ENCODE measurements at places on chromosomes 6 and 20.

DNA sequence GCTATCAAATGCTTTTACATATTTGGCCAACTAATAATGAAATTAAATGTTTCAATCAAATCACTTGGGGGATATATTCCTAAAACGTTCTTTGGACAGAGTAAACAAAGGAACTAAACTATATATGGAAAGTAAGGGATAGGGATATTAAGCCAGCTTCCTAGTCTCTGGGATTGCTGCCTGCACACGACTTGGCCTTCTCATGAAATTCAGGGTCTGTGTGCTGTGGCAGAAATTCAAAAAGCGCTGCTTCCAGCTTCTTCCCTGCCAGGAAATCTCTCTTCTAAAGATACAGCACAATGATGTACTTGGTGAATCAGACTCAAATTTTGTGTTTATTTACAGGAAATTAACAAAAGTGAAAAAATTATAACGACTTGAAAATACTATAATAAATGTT, 206.3 kb upstream of the RAB32 start:
- no peak for DNase-seq

DNA sequence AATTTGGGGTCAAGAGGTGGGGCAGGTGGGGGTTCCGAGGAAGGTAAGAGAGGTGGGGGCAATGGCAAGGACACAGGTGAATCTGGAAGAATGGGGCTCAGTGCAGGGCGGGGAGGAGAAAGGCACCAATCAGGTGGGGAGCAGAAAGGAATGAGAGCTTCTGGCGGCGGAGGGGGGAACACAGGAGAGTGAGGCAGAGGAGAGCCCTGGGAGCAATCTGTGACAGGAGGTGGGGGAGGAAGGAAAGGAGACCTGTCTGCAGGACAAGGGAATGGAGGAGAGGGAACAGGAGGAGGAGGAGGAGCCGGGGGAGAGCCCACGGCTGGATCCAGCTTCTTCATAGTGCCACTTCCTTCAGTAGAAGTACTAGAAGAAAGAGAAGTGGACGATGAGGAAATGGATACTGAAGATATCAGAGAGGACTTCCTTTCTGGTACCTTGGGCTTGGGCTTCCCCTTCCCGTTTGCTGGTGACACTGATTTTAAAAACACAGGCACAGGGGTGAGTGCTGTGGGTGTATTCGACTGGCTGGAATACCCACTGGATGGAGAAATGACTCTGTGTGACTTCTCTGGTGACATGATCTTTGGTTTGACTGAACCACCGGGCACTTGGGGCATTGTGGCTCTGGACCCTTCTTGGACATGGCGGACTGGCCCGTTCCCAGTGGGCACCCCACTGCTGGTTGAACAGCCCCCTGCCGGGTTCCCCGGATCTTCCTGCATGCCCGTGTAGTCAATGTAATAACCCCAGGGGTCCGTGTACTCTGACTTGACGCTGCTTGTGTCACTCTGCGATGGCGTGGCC, 27.4 kb downstream of the HEBP2 start:
- no peak for DNase-seq

DNA sequence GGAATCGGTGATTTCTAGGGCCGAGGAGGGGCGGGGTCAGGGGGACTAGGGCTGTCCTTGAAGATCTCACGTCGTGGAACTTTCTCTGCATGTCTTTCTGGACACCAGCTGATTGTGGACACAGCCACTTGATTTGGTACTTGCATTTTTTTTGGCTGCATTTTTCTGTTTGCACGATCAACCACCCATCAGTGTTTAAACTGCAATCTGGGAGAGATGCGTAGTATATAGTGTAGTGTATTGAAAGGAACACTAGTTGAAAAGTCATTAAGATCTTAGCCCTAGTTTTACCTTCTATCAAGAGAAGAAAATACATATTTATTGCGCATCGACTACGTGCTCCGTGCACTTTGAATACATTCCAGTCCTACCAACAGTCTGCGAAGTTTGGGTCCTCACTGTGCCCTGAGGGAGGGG, 657 bp downstream of the NT5DC1 start:
- DNase-seq: no peak

GRCh38 chr6:163398815-163399214, 15.7 kb upstream of the QKI start:
- no peak for DNase-seq

DNA sequence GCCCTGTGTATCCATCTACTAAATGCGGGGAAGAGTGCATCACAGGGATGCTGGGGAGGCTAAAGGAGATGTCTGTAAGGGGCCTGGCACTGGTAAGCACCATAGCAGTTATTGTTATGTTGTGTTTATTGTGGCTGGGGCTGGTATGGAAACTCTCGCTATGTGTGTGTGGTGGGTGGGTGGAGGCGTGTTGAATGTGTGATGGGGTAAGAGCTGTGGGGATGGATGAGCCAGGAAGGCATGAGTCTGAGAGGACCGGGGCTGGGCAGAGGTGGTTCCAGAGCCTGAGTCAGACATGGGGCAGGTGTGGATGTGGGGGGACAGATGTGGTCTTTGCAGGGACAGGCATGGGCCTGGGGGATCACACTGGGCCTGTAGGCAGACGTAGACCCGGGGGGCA, 88.1 kb downstream of the GRM4 start:
- DNase-seq: no peak

- no peak for DNase-seq
Measured at GRCh38 chr6:166411271-166411670, 28.5 kb upstream of the MPC1 start.

DNA sequence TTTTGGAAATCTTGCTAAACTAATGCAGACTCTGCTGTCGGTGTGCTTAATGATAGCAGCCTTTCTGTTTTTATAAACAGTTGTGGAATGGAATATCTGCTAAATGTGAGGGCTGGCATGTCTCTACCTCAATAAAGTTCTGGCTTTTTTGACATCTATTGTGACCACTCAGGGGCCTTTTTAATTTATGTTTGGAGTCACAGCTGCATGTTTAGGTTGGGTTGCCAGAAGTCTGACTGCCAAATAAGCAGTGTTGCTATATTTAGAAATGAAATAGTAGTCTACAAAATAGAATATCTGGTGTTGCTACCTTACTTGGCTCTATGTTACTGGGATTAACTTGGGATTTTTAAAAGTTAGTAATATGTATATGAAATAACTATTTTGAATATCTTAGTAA, 125.1 kb upstream of the LOC128125822 start:
- no peak for DNase-seq

GRCh38 chr6:142276256-142276655, 25.6 kb upstream of the ADGRG6 start:
- DNase-seq: no peak

DNA sequence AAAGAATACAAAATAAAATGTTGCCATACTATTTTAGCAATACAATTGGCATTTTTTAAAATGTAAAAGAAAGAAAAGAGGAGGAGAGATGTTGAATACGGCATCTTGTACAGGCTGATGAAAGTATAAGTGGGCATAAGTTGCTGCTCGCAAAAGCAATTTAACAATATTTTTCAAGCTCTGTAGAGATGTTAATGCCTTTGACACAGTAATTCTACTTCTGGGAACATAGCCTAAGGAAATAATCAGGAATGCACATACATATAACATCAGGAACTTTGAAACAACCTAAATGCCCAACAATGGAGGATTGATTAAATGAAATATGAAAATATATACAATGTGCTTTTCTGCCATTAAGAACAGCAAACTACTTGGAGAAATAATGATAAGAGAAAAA, 80.2 kb downstream of the LRRC1 start:
- DNase-seq: no peak

- peak; percentile 20 for DNase-seq
Measured at GRCh38 chr6:124795643-124796463, 166.4 kb upstream of the RNF217 start.

DNA sequence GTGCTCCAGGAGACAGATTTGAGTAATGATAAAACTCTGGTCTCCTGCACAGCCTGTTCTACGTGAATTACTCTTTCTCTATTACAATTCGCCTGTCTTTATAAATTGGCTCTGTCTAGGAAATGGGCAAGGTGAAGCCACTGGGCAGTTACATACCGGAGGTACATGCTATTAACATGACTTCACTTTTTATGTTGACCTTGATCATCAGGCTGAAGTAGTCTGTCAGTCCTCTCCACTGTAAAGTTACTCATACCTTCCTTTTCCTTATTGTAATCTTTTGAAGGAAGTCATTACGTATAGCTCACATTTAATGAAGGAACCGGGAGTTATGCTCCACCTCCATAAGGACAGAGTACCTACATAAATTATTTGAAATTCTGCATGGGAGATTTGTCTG, 19.9 kb upstream of the KHDC1 start:
- DNase-seq: no peak

DNA sequence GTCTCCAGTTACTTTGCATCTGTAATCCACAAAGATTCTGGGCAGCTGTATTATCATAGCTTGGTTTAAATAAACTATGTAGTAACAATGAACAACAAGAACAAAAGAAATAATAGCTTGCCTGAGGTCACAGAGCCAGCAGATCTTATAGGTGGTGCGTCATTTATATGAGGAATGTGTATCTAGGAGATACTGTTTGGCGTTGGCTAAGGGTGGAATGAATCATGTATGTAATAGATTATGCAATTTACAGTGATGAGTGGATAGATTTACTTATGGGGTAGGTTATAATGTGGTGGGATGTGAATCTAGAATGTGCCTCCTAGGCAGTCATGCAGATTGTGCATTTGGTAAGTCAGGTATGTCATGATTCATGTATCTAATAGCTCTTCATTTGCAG, 42.8 kb downstream of the HNF4A start:
- no peak for DNase-seq

DNA sequence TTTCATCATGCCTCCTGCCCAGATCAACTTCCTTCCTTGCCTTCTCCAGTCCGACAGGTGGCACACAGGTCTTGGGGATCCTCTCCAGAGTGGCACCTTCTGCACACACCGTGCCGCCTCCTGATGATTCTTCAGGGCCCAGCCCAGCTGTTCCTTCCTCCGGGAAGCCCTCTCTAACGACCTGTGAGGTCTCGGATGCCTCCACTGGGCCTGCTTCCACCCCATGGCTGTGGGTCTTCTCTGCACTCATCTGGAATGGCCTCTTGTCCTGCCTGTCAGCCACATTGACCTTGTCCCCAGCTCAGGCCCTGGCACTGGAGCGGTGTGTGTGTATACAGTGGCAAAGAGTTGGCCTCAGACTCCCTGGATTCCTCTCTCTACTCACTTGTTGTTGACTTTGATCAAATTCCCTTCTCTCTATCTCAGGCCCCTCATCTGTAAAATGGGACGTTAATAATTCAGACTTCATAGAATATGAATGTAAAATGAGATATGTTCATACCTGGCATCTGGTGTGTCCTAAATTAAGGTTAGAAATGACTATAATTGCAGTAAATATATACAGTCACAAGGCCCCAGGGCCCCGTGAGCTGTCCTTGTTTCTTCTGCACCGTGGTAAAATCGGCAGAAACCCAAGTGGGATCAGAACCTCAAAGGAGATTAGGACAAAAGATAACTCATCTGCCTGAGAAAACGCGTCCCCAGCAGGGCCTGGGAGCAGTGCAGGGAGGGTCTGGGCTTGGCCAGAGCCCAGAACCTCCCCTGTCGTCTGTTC, 1.5 kb downstream of the FAM210B start:
- no peak for DNase-seq

DNA sequence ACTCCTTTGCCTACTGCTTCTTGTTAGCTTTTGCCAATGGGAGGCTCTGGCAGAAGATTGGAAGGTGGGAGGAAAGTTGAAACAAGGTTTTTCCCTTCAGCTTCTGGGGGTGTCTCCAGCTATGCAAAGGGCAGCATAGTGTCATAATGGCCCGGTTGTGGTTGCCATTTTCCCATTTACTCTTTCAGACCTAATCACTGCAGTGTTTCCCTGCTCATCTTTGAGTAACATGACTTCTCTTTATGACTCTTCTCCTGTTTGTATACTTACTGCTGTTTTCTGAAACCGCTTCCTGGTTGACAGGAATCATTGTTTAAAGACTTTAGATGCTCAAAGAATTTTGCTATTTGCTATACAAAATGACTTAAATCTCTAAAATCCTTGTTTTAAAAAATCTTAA, 19.9 kb downstream of the NRN1 start:
- no peak for DNase-seq

DNA sequence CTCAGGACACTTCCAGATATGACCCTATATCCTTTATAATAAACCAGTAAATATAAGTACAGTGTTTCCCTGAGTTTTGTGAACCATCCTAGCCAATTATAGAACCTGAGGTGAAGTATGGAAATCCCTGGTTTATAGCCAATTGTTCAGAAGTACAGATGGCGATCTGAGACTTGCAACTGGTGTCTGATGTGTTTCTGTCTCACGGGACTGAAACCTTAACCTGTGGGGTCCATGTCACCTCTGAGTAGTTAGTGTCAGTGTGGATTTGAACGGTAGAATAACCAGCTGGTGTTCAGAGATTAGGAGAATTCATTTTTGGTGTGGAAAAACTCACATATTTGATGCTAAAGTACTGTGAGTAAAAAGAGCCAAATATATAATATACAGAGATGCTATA, 606.6 kb downstream of the MAFB start:
- no peak for DNase-seq

GRCh38 chr6:134378426-134378825, 60.5 kb upstream of the SGK1 start:
- no peak for DNase-seq

DNA sequence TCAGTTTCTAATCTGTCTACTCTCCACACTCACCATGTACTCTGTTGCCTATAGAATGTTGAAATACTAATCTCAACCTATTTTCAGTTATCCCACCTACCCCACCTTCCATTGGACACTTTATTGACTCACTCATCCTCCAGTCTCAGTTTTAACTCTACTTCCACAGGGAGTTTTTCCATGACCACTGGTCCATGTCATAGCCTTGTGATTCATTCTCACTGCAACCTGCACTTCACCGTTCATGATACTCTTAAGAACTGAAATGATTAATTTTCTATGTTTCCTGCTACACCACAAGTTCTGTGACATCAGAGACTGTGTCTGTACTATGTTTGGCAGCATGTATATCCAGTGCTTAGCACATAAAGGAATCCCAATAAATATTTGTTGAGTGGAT, 122.8 kb upstream of the HSF2 start:
- DNase-seq: no peak

DNA sequence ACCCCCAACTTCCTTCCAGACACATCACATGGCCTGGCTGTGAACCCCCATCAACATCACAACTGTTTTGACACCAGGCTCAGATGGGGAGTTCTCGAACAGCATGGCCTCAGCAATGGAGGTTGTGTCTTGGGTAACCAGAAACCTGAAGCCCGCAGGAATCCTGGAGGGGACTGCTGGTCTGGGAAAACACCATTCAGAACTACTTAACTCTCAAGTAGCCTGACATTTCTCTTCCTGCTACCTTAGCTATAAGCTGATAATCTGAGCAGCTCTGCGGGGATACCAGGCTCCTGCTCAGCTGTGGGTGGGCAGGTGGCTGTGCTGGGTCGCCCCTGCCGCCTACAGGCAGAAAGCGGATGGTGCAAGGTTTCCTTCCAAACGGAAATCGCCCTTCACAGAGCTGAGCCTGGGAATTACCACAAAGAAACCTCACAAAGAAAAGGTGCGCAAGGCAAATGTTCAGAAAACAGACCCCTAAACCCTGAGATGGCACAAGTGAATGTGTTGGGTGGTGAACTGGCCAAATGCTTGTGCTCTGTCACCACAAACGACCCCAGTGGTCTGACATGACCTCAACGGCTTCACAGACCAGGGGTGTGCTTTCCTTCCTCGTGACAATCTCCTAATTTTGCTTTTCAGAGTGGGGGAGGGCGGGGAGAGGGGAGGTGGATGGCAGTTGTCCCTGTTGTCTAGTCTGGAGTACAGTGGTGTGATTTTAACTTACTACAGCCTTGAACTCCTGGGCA, 29.5 kb downstream of the SNX5 start:
- peak; percentile 29 for DNase-seq

GRCh38 chr6:3440911-3441310, 15.9 kb downstream of the SLC22A23 start:
- no peak for DNase-seq

- no peak for DNase-seq
Measured at GRCh38 chr20:39152126-39152525, 190.0 kb downstream of the DHX35 start.

Measured in amygdala (tissue), 56 donors.